NCI-H187 (cell line): ENCODE measurements at places on chromosomes 1 and 21.

DNA sequence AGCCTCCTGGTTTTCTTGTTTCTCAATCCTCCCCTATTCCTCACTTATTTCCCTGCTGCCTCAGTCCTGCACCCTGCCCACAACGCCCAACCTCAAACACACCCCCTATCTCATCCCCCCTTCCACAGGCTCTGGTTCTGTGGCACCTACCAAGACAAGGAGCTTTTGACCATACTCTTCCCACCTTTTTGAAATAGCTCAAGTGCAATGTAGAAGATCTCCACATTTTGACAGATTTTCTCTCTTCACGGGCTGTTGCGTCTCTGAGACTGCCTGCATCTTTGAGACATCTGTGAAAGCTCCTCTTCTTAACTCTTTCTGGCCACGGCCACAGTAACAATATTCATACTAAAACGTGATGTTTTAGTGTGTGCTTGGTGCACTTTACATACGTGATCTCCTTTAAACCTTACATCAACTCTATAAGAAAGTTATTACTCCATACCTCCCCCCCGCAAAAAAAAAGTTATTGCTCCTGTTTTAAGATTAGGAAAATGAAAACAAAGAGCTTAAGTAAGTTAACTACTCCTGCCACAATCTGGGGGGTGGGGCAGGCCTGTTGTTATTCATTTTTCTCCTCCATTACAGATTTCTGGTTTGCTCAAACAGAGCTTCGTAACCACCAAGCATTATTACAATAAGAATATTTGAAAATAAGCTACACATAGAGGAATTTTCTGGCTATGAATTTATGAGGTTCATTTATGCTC is 1.8 kb upstream of the SERBP1 start:
- DNase-seq = no peak

GRCh38 chr1:231896806-231897205 is 270.2 kb downstream of the DISC1 start:
- DNase-seq = no peak

DNA sequence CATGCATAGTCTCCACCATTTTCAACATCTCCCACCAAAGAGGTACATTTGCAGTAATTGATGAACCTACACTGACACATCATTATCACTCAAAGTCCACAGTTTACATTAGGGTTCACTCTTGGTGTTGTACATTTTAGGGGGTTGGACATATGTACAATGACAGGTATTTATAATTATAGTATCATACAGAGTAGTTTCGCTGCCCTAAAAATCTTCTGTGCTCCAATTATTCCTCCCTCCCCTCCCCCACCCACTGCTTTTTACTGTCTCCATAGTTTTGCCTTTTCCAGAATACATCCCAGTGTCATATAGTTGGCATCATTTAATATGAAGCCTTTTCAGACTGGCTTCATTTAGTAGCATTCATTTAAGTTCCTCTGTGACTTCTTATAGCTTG is 13.6 kb downstream of the COA7 start:
- no peak for DNase-seq

DNA sequence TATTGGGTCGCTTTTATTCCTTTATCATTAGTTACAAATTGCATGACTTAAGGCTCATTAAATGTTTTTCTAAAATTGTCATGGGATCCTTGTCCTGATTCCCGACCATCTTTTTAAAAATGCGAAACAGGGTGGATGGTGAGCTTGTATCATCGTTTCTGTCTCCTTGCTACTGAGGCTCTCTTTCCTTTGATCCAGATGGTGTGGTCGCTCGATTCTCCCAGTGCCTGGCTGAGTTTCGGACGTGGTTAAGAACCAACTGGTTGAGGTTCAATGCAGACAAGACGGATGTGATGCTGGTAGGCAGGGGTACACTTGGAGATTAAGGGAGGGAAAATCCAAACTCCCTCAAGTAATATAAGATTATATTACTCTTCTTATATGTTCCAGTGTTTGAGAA is 1.2 kb downstream of the MIER1 start:
- peak; percentile 62 for DNase-seq

DNA sequence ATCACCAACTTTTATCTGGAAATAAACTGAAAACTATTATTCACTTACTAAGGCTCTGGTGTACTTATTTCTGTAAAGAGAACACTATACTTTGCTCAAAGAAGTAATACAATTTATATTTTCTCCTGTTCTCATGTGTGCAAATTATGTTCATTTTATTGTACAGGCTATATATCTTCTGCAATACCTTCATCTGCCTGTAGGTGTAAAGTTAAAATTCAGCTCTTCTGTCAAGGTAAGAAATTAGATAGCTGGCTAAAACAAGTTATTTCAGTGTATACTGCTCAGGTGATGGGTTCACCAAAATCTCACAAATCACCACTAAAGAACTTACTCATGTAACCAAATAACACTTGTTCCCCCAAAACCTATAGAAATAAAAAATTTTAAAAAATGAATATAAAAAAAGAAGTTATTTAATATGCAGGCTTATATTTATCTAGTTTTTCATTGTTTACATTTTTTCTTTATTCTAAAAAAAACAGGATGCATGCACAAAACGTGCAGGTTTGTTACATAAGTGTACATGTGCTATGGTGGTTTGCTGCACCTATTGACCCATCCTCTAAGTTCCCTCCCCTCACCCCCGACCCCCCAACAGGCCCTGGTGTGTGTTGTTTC is 81.5 kb downstream of the PTGER3 start:
- DNase-seq = no peak

GRCh38 chr1:94318505-94319030 is 81.2 kb upstream of the ARHGAP29 start:
- no peak for DNase-seq

DNA sequence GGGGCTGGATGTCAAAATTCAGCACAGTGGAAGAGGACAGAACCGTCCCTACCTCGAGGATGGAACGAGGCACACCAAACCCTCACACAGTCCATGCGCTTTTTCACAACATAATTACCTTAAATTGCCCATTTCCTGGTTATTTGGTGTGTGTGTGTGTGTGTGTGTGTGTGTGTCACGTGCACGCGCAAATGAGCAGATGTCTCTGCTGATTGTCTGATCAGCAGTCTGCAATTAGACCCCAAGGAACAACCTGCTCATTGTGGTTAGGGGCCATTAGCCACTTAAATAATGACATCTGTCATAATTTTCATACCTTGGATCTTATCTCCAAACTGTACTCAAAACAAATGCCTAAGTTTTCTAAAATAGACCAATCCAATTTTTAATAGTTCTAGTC is 23.2 kb downstream of the AVPR1B start:
- no peak for DNase-seq

- no peak for DNase-seq
These were observed 44.5 kb upstream of the CCDC190 start for GRCh38 chr1:162905174-162906158.

- no peak for DNase-seq
These were observed 69.3 kb downstream of the EPB41 start for GRCh38 chr1:28983509-28984310.
